ENCODE measurements at places on chromosomes 12 and 14.
A peak's percentile ranks its signal among the peaks of the same experiment; 100 is the strongest.

GRCh38 chr14:32478050-32478449 lies 149.0 kb downstream of the AKAP6 start:
- no peak for DNase-seq

GRCh38 chr12:57195611-57196371 lies 20.8 kb upstream of the NXPH4 start:
- no peak for DNase-seq

DNA sequence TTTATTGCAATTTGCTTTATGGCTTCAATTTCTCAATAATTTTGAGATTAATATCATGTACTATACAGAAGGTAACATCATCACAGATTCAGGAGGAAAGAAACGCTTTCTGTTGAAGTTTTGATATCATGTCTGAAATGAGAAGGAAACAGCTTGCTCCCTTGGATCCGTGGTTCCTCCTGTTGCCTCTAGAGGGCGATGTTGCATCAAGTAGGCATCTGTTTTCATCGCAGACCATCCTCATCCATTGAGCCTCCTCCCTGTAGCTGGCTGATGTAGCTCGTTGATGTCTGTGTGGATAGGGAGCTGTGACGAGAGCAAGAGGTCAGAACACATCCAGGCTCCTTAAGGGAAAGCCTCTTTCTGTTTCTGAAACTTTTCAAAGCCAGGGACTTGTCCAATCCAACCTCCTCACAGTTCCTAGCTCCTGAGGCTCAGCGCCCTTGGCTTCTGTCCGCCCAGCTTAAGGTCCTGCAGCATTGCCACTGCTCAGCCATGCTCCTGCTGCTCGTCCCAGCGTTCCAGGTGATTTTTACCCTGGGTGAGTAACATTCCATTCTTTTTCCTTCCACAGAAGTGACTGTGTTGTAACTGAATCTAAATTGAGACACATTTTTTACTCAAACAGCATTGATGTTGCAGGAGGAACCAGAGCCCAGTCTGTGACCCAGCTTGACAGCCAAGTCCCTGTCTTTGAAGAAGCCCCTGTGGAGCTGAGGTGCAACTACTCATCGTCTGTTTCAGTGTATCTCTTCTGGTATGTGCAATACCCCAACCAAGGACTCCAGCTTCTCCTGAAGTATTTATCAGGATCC lies 304.8 kb upstream of the OR4E1 start:
- peak; percentile 71 for DNase-seq

DNA sequence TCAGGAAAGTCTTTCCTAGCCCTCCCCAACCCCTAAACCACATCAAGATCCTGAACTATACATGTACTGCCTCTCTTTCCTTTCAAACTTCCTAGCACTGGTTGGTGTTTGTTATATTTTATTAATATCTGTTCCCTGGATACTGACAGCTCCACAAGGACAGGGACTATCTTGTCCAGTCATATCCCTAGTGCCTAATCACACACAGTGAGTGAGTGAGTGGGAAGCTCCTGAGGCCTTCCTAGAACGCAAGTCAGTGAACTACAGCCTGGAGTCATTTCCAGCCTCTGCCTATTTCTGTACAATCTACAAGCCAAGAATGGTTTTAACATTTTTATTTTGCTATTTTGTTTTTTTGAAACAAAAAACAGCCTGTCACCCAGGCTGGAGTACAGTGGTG lies 7.5 kb upstream of the ACTR6 start:
- DNase-seq, result no peak

- DNase-seq, result no peak
Measured at GRCh38 chr12:22276313-22276712, 58.2 kb downstream of the ST8SIA1 start.

All from CD4-positive, alpha-beta T cell treated with Interleukin-17A for 4 hours (primary cell).